Astrocyte (in vitro differentiated cells and primary cell): ENCODE measurements at places on chromosomes 2 and 18. TPM values are rescaled to one million over a fixed set of nuclear protein-coding genes. Genes with fewer than 3 reads are reported as not detected.

DNA sequence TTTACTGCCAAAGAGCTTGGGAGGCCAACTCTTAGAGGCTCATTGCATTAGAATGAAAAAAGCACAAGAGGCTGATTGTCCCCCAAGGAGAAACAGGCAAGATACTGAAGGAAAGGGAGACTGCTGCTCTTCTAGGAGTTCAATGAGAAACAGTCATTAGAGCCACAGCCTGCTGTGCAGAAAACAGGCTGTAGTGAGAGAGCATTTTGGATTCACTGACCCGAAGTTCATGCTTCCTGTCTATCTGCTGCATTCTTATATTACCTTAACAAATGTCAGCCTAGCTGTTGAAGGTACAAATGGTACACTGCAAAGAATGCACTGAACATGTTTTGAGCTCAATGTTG lies 423.3 kb downstream of the SETBP1 start:
- no peaks in the 10 kb centered on the region for H3K27me3 ChIP-seq
- no peak for DNase-seq
- H3K36me3 ChIP-seq: no peaks in the 10 kb centered on the region
- no peak overlapping the region for H3K4me3 ChIP-seq
- H3K4me1 ChIP-seq: peaks cover 10% of the 10 kb centered on the region

GRCh38 chr2:9549420-9549819 lies 6.2 kb downstream of the ADAM17 start:
- H3K36me3 ChIP-seq: no peaks in the 10 kb centered on the region
- H3K27me3 ChIP-seq: no peaks in the 10 kb centered on the region
- H3K27ac ChIP-seq: no peak overlapping the region
- no peak for DNase-seq
- H3K4me3 ChIP-seq: no peak overlapping the region

DNA sequence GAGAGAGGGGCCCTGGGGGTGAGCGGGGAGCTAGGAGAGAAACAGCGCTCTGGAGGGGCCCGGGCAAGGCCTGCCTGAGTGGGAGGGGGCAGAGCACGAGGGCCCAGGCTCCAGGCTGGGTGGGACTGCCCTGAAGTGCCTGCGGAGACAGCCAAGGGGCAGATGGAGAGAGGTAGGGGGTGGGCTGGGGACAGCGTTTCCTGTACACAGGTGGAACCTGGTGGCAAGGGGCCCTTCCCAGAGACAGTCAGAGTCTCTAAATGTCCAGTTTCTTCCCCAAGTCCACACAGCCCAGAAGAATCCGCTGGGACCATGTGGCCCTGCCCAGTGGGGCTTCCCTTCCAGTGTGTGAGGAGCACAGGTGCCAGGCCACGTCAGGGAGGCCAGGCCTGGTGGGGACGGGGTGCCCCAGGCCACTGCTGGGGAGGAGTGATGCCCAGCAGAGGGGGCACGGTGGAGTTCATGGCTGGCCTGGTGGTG lies 1.7 kb upstream of the GPR35 start:
- H3K27ac ChIP-seq: no peak overlapping the region
- H3K4me3 ChIP-seq: no peak overlapping the region
- H3K27me3 ChIP-seq: no peaks in the 10 kb centered on the region
- no peak for DNase-seq
- no peaks in the 10 kb centered on the region for H3K36me3 ChIP-seq

Gene NYAP2
- total RNA-seq: 0.14 and 0.19 TPM in 2 replicates

DNA sequence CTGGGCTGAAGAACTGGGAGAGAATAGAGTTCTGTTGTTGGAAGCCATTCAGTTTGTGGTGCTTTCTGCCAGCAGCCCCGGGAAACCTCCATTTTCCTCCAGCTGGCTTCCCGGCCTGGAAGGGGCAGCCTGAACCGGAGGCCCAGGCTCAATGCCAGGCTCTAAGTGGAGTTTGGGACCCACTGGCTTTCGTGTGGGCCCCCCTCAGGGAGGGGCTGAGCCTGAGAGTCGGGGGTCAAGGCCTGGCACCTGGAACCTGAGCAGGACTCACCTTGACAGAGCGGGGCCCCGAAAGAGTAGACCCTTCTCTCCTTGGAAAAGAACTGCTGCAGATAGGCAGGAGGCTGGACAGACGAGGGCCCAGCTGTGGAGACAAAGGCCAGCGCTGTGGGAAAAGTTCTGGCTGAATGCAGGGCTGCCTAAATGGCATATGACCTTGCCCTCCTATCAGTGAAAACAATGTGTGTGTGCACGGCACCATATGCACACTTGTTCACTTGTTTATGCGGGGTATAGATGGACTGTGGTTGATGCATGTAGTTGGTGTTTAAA lies 34.8 kb upstream of the ASB18 start:
- no peaks in the 10 kb centered on the region for H3K36me3 ChIP-seq
- DNase-seq: no peak
- no peak overlapping the region for H3K4me3 ChIP-seq
- H3K4me1 ChIP-seq: no peaks in the 10 kb centered on the region
